ENCODE measurements at places on chromosomes 16 and 17. TPM values are rescaled to one million over a fixed set of nuclear protein-coding genes. Genes with fewer than 3 reads are reported as not detected.

The GRIN2A gene
- 0.11 TPM for total RNA-seq

The AATK gene
- total RNA-seq = 0.89 TPM

The HBM gene
- 30.2 TPM for total RNA-seq

The CFAP119 gene
- 4.5 TPM for total RNA-seq

The KCNJ18 gene
- not detected for total RNA-seq

The CFAP97D1 gene
- under 0.01 TPM for total RNA-seq

The MYH8 gene
- not detected for total RNA-seq

The ZG16B gene
- 0.50 TPM for total RNA-seq

The PIK3R6 gene
- total RNA-seq = 0.17 TPM

GRCh38 chr16:30971298-30971697 lies 13.7 kb upstream of the HSD3B7 start:
- no peaks in the 10 kb centered on the region for H3K4me1 ChIP-seq
- no peaks in the 10 kb centered on the region for H3K27me3 ChIP-seq
- no peak for DNase-seq
- H3K4me3 ChIP-seq = no peak overlapping the region
- no peak overlapping the region for H3K27ac ChIP-seq

DNA sequence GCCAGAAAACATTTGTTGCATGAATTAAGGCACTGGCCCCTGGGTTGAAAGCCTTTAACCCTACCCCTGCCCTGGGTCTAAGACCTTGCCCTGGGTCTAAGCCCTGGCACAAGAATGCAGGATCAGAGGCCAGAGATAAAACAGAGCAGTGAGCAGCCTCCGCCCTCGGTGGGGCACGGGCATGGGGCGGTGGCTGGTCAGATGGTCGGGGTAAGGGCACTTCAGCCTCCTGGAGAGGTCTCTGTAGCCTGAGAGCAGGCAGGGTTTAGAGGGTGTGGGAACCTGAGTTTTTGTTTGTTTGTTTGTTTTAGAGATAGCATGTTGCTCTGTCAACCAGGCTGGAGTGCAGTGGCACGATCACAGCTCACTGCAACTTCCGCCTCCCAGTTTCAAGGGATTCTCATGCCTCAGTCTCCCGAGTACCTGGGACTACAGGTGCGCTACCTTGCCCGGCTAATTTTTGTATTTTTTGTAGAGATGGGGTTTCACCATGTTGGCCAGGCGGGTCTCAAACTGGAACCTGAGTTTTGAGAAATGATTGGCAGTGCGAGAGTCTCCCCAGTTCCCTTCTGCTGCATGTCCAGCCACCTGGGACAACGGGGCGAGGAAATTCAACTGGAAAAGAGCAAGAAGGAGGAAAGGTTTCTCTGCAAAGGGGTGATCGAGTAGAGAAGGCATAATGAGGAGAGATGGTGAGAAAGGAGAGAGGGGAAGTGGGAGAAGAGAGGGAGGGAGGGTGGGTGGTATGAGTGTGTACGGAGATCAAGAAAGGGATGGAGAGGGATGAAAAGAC lies 27.7 kb downstream of the TNS4 start:
- no peak for DNase-seq
- no peaks in the 10 kb centered on the region for H3K36me3 ChIP-seq
- no peak overlapping the region for H3K27ac ChIP-seq
- H3K27me3 ChIP-seq = no peaks in the 10 kb centered on the region
- no peak overlapping the region for H3K4me3 ChIP-seq
- H3K4me1 ChIP-seq = no peaks in the 10 kb centered on the region

GRCh38 chr16:22624038-22624799 lies 113.5 kb downstream of the NPIPB5 start:
- H3K4me1 ChIP-seq = no peaks in the 10 kb centered on the region
- no peaks in the 10 kb centered on the region for H3K36me3 ChIP-seq
- no peak overlapping the region for H3K4me3 ChIP-seq
- H3K27ac ChIP-seq = no peak overlapping the region

DNA sequence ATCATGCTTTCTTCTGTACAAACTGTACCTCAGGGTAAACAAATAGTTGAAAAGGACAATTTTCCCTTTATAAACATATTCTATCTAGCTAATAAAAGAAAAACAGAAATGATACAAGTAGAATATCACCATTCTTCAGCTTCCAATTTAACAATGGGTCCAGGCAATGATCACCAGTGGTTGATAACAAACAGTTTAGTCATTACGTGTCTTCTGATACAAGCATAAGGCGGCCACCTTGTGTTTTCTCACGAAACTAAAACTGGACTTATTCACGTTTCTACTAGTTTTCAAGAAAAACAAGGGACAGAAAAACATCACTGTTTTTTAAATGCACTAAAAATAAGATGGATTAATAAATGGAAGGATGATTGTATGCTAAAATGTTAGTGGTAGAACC lies 58.3 kb downstream of the STH start:
- H3K36me3 ChIP-seq = no peaks in the 10 kb centered on the region
- no peak overlapping the region for H3K4me3 ChIP-seq
- no peak for DNase-seq
- peak overlapping the region; percentile 5 for H3K27ac ChIP-seq
- H3K27me3 ChIP-seq = no peaks in the 10 kb centered on the region

DNA sequence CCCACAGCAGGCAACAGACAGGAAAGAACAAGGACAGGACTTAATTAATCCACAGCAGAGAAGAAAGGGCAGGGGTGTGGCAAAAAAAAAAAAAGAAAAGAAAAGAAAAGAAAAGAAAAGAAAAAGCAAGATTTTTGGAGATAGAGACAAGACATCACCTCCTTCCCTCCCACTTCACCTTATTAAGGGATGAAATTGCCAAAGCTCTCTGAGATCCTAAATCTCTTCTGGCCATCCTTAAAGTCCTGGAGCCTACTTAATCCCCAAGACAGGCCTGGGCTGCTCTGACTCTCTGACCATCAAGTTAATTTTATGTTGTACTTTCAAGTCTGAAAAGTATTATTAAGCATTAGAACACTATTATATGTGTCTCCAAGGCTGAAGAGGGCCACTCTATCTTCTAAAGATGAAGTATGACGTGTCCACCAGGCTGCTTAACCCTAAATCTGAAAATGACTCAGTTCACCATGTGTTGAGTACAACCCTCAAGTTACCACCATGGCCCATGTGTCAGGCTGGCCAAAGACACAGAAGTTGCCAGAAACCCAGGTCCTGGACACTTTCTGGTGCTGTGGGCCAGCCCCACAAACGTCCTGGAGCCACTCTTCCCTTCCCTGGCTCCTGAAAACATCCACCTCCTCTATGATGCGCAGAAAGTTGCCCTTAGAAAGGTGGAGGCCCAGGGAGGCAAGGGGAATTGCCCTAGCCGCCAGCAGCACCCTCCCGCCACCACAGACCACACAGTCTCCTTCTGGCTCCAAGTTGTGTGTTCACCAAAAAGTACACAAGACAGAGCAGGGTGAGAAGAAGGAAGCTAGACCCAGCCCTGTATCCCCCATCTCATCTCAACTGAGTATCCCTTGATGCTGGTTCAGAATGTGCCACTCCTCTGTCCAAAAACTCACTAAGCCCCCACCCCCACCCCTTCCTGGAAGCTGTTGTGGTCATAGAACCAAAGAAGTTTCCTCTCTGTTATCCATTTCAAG lies 2.7 kb downstream of the SOCS1 start:
- H3K27ac ChIP-seq = no peak overlapping the region
- peak overlapping the region; percentile 17 for H3K4me3 ChIP-seq
- no peaks in the 10 kb centered on the region for H3K4me1 ChIP-seq
- no peak for DNase-seq
- no peaks in the 10 kb centered on the region for H3K27me3 ChIP-seq
- no peaks in the 10 kb centered on the region for H3K36me3 ChIP-seq

DNA sequence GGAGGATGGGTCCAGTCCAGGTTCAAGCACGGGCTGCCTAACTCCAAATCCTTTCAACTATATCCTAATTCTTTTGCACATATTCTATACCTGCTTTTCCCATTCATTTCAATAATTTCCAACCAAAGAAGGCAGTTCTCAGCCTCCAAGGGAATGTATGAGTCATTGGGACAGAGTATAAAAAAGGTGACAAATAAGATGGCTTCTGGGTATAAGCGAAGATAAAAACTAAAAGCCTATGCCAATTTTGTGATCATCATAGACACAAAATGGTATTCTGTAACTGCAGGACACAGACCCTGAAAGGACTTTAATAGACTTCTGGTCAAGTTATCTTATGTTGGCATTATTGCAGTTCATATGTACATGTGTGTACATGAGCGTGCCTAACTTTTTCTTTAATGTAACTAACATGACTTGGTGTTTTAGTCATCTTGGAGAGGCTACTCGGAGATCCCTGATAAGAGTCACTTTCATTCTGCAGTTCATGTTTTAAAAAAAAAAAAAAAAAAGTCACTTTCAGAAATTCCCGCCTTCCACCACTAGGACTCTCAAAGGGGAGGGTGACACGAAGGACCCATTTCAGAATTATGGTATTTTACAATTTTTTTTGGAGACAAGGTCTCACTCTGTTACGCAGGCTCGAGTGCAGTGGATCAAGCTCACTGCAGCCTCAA lies 17.3 kb downstream of the COG1 start:
- H3K4me1 ChIP-seq = peaks cover 6% of the 10 kb centered on the region
- no peak for DNase-seq
- no peak overlapping the region for H3K4me3 ChIP-seq
- H3K27me3 ChIP-seq = no peaks in the 10 kb centered on the region
- peak overlapping the region; percentile 35 for H3K27ac ChIP-seq
- peaks cover 50% of the 10 kb centered on the region for H3K36me3 ChIP-seq

GRCh38 chr17:21231533-21231932 lies 17.6 kb upstream of the TMEM11 start:
- H3K27me3 ChIP-seq = no peaks in the 10 kb centered on the region
- H3K36me3 ChIP-seq = no peaks in the 10 kb centered on the region
- DNase-seq = no peak
- no peaks in the 10 kb centered on the region for H3K4me1 ChIP-seq
- H3K27ac ChIP-seq = no peak overlapping the region

DNA sequence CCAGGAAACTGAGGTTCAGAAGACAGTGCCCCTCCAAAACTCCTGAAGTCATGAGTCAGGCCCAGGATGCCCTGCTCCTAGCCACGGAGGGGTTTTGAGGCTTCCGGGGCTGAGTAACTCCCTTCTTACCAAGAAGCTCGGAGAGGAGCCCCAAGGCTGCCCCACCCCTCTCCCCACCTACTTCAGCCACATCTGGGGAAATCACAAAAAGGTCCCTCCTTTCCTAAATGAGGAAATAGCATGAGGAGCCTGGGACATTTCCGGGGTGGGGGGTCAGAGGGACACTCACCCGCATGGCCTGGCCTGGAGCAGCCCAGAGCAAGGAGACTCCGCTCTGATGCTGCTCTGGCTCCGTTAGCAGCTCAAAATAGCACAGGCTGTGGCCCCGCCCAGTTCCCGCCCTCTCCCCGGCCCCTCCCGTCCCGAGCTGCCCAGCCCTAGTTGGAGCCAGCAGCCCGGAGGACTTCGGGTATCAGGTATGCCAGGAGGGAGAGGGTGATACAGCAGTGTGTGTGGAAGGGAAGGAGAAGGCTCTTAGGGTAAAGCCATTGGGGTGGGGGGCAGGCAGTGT lies 40.1 kb downstream of the MYO18A start:
- no peaks in the 10 kb centered on the region for H3K36me3 ChIP-seq
- peak; percentile 90 for DNase-seq
- peak overlapping the region; percentile 3 for H3K27ac ChIP-seq
- peak overlapping the region; percentile 42 for H3K4me3 ChIP-seq

GRCh38 chr17:68573338-68573737 lies 27.8 kb downstream of the FAM20A start:
- H3K27me3 ChIP-seq = no peaks in the 10 kb centered on the region
- no peak overlapping the region for H3K4me3 ChIP-seq

- H3K36me3 ChIP-seq = no peaks in the 10 kb centered on the region
- H3K27ac ChIP-seq = no peak overlapping the region
- H3K27me3 ChIP-seq = no peaks in the 10 kb centered on the region
- DNase-seq = no peak
- no peak overlapping the region for H3K4me3 ChIP-seq
Observed at GRCh38 chr16:22181843-22182242, 19.5 kb downstream of the SDR42E2 start.

DNA sequence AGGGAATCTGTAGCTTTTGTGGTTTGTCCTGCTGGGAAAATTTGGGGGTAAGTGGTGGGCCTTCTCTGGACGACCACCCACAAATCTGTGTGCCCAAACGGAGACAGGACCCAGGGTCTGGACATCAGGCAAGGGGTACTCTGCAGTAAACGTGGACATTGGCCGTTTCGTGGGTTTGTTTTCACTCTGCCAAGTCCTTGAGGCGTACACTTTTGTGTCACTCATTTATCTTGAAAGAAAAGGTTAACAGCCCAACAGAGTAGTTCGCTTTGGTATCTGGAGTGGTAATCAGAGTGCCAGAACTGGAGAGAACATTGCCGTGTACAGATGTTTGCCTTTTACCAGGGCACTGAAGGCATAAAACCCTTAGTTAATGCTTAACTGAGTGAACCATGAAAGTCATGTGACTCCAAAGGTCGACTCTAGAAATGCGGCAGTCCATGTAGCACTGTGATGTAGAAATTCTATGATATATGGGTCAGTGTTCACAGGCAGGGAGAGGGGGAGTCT lies 15.4 kb downstream of the NAA60 start:
- no peak for DNase-seq
- H3K4me1 ChIP-seq = peaks cover 30% of the 10 kb centered on the region
- H3K27me3 ChIP-seq = no peaks in the 10 kb centered on the region
- H3K4me3 ChIP-seq = peak overlapping the region; percentile 7

- H3K4me3 ChIP-seq = no peak overlapping the region
- H3K27ac ChIP-seq = peak overlapping the region; percentile 77
- H3K27me3 ChIP-seq = no peaks in the 10 kb centered on the region
- H3K4me1 ChIP-seq = peaks cover 3% of the 10 kb centered on the region
- no peaks in the 10 kb centered on the region for H3K36me3 ChIP-seq
- peak; percentile 90 for DNase-seq
Observed at GRCh38 chr17:3818786-3819185, 17.8 kb upstream of the ITGAE start.

DNA sequence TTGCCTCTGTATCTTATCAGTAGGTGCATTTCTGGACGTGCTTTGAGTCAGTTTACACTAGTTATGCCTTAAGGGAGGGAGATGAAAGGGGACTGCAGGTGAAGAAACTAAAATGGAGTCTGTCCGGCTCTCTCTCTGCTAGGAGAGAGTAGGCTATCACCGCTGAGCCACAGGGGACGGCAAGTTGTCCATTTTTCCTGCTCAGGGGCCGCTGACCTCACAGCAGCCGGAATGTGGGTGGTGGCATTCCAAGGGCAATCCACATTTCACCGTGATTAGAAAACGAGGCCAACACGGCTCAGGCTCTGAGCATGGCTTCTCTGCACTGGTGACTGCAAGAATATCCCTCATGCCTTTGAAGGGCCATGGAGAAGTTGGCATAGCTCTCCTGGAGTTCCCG lies 19.0 kb upstream of the KLHDC4 start:
- no peak overlapping the region for H3K27ac ChIP-seq
- no peak overlapping the region for H3K4me3 ChIP-seq
- H3K27me3 ChIP-seq = no peaks in the 10 kb centered on the region
- no peaks in the 10 kb centered on the region for H3K36me3 ChIP-seq

DNA sequence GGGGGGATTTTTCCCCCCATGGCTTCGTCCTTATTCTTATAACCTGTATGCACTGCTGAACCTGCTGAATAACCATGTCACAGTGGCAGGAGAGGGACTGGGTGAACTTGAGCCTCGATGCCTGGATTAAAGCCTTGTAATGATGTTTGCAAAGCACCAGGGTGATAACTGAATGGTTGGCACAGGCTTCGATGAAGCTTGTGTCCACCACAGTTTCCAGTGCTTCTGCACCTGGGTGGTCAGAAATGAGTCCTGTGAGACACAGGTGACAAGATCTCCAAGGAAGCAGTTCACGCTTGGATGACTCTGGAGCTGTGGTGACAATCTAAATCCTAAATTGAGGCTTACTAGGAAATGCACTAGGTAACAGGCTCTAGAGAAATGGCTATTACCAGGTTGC lies 729.3 kb downstream of the MAF start:
- no peaks in the 10 kb centered on the region for H3K36me3 ChIP-seq
- DNase-seq = no peak
- no peak overlapping the region for H3K27ac ChIP-seq
- no peak overlapping the region for H3K4me3 ChIP-seq

GRCh38 chr17:42517516-42517915 lies 18.5 kb upstream of the NAGLU start:
- no peaks in the 10 kb centered on the region for H3K27me3 ChIP-seq
- peaks cover 41% of the 10 kb centered on the region for H3K36me3 ChIP-seq
- H3K27ac ChIP-seq = peak overlapping the region; percentile 95
- H3K4me3 ChIP-seq = no peak overlapping the region

Measured in adrenal gland (tissue), 19 donors.